ENCODE measurements at places on chromosomes 12 and 14. TPM values are rescaled to one million over a fixed set of nuclear protein-coding genes. Genes with fewer than 3 reads are reported as not detected.

GRCh38 chr14:87312169-87312893, 680.7 kb downstream of the GALC start:
- no peaks in the 10 kb centered on the region for H3K4me1 ChIP-seq
- H3K36me3 ChIP-seq = no peaks in the 10 kb centered on the region
- peaks cover 2% of the 10 kb centered on the region for H3K27me3 ChIP-seq
- no peak overlapping the region for H3K4me3 ChIP-seq
- H3K27ac ChIP-seq = no peak overlapping the region

DNA sequence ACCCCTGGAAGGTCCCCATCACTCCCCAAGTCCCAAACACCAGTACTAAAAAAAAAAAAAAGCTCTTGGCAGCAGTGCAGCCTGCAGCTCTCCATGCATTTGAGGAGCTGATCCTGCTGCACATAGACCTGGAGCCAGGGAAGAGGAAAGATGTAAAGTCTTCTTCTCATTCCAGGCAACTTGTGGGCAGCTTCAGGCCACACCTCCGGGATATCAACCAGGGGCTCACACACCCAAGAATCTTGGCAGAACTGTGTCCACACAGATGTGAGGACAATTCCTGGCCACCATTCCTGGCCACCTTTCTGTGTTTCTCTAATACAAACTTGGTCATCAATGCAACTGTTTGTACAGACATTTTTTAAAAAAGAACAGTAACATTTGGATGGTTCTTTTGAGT, 72.7 kb downstream of the TMEM132C start:
- H3K27ac ChIP-seq = no peak overlapping the region
- H3K4me3 ChIP-seq = no peak overlapping the region
- peaks cover 14% of the 10 kb centered on the region for H3K4me1 ChIP-seq
- no peak for DNase-seq
- H3K27me3 ChIP-seq = peaks cover 22% of the 10 kb centered on the region

The CSRP2 gene
- 215 TPM for total RNA-seq

The NUP37 gene
- total RNA-seq = 25.9 TPM

The BBOF1 gene
- total RNA-seq = 9.3 TPM
